ENCODE measurements at places on chromosomes 13 and 19. TPM values are rescaled to one million over a fixed set of nuclear protein-coding genes. Genes with fewer than 3 reads are reported as not detected.

Gene LMTK3
- total RNA-seq = 2.1 TPM

Gene APOE
- total RNA-seq = 2.3 TPM

Gene ZNF558
- 20.2 TPM for total RNA-seq

Gene TEKTIP1
- not detected for total RNA-seq

Gene CEACAM19
- 0.30 TPM for total RNA-seq

Gene ERICH6B
- not detected for total RNA-seq

Gene CLEC17A
- not detected for total RNA-seq
